ENCODE measurements at places on chromosomes 16 and 17.

DNA sequence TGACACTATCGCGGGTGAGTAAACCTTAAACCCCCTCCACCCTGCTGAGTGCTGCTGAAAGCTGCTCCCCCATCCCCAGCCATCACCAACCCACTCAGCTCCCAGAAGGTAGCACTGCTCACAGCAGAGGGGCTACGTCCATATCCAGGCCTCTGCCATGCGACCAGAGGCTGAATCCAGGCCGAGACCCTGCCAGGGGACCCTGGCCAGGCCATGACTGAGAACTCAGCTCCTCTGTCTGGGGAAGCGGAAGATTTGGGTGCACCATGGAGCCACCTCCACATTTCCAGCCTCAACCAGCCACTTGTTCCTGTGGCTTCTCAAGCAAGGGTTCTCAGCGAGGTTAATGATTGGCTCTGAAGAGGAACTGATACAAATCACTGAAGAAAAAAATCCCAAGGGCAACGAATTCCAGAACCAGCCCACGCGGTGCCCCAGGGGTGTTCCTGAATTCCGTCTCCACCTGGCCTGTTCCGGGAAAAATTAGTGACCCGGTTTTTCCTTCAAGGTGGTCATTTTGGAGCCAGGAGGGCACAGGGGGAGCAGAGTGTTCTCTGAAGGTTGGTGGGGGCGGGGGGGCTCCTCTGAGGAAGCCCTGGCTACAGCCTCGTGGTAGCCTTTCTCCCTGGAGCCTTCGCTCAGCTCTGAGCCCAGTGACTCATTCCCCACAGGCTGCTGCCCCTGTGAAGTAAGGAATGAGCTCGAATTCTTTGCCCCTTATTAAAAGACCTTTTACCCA is 9.3 kb upstream of the SLC16A5 start:
- DNase-seq, result no peak

GRCh38 chr16:88552815-88553214 is 17.4 kb upstream of the ZC3H18 start:
- no peak for DNase-seq

DNA sequence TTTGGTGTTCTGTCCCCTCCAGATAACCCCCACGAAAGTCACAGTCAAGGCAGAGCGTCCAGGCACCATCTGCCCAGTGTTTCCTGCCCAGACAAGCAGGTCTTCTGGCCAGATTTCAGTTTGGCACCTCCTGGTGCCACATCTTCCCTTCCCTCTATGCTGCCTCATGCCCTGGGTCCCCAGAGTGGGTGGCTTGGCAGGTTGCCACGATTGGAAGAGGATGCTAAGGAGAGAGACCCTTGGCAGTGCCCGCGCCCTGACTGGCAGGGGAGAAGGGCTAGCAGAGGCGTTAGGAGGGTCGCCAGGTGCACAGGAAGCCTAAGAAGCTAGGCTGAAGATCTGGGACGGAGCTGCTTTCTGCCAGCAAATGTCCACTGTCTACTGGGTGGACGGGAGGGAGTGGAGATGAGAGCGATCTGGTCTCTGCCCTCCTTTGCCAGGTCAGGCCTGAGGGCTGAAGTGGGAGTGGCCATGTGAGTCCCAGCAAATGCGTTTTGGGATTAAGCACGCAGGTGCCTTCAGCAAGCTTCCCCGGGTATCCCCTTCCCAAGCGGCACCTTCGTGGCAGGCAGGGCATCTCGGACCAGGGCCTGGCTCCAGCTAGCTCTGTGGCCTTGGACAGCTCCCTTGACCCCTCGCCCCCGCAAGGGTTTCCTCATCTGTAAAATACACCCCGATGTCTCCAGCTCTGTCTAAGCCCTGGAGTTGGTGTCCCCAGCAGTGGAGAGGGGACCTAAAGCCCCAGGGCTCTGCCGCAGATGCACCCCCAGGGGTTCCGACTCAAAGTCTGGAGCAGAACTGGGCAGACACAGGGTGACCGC is 13.4 kb upstream of the CD300A start:
- DNase-seq, result no peak

GRCh38 chr16:13168091-13168572 is 266.7 kb downstream of the SHISA9 start:
- no peak for DNase-seq

- DNase-seq, result no peak
These were observed 759 bp downstream of the UBE2O start for GRCh38 chr17:76452127-76452659.

DNA sequence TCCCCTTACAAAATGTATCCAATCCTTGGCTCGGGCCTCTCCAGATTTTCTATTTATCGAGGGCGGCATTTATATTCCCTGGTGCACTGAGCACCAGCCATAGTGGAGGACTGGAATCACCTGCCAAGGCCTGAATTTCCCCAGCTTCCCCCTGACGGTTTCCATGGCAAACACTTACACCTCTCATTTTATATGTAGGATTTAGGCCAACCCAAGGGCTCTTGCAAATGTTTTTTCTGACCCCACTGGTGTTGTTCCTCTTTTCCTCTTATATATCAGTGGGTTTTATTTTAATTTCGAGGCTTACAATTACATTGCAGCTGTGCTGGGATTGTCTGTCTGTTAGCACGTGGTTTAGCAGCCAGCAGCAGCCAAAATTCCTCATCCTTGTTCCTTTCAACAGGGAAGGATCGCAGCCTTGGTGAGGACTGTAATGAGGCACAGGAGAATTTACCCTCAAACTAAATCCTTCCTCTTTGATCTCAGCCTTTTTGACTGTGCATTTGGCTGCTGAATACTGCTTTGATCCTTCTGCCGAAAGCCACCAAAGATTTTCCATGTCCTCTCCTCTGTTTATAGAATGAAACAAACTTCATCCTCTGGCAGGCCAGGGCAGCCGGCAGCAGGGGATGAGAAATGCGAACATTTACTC is 26.5 kb upstream of the CES5A start:
- DNase-seq, result no peak

- no peak for DNase-seq
These were observed 25.7 kb downstream of the STAT5A start for GRCh38 chr17:42313773-42314566.

- no peak for DNase-seq
These were observed 1.0 kb downstream of the DCTN5 start for GRCh38 chr16:23642246-23642774.

- DNase-seq, result no peak
These were observed 77.9 kb upstream of the SDK2 start for GRCh38 chr17:73722165-73722564.

DNA sequence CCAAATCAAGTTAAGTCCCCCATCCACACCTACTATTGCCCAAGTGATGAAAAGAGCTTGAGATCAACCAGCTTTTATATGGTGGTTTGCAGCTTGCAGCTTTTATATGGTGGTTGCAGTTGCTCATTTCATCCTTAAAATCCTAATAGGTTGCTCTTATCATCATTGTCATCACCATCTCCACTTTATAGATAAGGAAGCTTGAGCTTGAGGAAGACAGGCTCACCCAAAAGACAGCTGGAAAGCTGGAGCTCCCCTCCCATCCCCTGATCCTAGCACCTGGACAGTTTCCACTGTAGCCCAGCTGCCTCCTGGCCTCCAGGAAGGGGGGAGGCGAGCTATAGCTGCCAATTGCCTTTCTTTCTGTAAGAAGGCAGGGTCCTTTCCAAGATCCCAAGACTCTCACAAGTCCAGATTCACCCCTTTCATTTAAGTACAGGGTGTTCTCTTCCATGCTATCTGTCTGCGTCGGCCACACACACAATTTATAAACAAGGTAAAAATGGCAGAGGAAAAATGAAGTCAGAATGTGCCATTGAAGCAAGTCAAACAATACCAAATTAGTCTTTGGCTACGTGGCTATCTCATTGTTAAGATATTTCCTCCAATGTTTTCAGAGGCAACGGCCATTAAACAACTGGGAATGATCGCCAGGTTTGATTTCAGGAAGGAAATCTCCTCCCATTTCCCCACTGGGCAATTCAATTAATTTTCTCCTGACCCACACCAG is 63.3 kb downstream of the PECAM1 start:
- no peak for DNase-seq

DNA sequence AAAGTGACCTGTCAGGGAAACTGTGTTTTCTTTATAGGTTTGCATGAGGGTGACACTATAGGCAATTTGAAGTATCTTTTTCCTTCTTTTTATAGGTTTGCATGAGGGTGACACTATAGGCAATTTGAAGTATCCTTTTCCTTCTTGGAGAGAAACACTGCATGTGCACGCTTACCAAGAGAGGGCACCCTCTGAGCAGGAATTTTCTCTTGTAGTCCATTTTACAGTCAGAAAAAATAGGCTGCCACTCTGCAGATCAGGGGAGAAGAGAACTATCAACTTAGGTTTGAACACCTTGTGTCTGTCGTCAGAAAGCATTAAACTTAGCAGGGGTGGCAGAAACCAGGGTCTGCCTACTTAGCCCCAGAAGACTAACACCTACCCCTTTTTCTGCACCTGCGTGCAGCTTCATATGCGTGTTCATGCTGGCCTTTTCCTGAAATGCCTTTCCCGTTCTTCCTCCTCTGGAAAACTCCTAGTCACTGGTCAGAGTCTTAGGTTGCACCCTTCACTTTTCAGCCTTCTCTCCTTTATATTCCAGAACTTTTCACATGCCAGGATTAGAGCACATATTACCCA is 16.4 kb upstream of the SMIM36 start:
- DNase-seq, result no peak

DNA sequence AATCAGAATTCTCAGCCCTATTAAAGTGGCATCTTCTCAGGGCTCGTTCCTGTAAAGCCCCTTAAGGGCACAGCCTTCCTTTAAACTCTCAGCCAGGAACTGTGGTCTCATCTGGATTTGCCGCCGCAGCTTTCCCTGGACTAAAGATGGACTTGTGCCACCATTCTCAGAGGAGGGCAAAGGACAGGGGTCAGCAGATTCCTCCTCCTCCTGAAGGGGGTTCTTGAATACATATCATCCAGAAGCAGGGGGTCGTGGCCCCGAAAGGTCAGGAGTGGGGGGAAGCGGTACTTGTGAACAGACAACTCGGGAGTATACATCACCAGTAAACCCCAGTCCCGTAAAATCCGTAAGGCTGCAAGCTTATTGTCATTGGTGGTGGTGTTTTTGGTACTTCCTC is 174.8 kb downstream of the RPTOR start:
- no peak for DNase-seq

DNA sequence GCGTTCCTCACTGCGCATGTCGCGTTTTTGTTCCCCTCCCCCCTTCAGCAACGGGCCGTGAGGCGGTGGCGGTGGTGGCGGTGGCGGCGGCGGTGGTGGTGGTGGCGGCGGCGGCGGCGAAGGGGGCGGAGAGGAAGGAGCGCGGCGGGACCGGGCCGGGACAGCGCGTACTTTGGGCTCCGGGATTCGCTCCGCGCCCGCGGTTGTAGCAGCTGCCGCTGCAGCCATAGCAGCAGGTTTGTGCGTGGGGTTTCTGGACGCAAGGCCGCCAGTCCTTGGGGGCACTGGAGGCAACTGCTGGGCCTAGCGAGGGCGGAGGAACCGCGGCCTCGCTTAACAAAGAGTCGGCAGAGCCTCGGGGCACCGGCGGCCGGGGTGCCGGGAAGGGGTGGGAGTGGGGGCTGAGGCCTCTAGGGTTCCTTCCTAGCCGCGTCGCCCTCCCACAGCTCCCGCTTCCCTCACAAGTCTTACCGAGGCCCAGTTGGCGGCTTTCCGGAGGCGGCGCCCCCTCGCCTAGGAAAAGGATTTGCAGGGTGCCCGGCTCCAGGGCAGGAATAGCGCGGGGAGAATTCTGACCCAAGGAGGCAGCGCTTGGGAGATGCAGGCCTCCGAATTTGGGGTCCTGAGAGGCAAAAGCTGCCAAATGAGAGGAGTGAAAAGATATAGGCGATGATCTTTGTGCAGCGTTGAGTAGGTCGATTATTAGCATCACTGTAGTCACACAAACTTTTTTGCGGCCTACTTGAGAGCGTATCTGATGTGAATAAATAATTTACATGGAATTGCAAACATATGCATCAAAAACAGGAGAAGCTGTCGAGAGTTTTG is at the start of gene DDX42:
Gene DDX42, plus strand, starts transcription at position 30 of the 828 bp plus-strand sequence. CDS start 12,880 bp downstream, outside the sequence.
- DNase-seq, result no peak

- no peak for DNase-seq
These were observed 163.2 kb downstream of the SPECC1 start for GRCh38 chr17:20172376-20172775.

DNA sequence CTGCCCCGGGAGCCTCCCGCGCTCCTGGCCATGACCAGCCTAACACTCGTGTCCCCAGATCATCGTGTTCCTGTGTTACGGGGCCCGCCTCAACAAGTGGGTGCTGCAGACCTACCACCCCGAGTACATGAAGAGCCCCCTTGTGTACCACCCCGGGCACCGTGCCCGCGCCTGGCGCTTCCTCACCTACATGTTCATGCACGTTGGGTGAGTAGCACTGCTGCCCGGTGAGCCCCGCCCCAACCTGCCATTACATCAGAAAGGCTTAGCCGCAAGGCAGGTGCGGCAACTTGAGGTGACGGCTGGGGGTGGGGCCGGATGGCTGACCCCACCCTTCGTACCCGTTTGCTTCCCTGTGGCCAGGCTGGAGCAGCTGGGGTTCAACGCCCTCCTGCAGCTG is 1.4 kb downstream of the RHBDL1 start:
- DNase-seq, result no peak

GRCh38 chr17:76327696-76328095 is 19.6 kb upstream of the QRICH2 start:
- no peak for DNase-seq

- no peak for DNase-seq
These were observed 30.9 kb downstream of the TMEM204 start for GRCh38 chr16:1564325-1564724.

- no peak for DNase-seq
These were observed 14.6 kb upstream of the CD79B start for GRCh38 chr17:63946440-63947363.

GRCh38 chr17:76138234-76138895 is 2.7 kb downstream of the FOXJ1 start:
- no peak for DNase-seq

DNA sequence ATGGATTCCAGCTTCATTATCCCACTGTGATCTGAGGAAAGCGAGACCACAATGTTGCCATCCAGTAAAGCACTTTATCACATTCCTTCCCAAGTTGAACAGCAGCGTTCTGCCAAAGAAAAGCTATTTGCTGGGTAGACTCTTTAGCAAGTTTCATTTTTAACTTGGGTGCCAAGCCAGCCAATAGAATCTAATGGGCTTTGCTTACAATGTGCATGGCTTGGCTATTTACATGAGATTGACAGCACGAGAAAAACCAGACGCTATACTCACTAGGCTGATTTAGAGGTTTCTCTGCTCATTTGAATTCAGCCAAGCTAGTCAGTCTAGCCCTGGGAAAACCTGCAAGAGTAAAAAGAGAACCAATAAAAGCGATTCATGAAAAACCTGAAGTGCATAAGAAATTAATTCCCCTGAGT is 108.9 kb downstream of the CDH13 start:
- DNase-seq, result no peak

- no peak for DNase-seq
These were observed 59.1 kb downstream of the NEUROD2 start for GRCh38 chr17:39548494-39549225.

Data from stimulated activated CD8-positive, alpha-beta memory T cell treated with anti-CD3 and anti-CD28 coated beads, Interleukin-2, amount 100 ng/mL, for 1 hour (primary cell).